NCI-H2227 treated with DMSO at 0.1 percent for 48 hours (cell line): ENCODE measurements at places on chromosomes 3 and 15.

- DNase-seq = no peak
These were observed 83.8 kb downstream of the SMAD3 start for GRCh38 chr15:67149068-67149772.

GRCh38 chr3:16589867-16590624 is 15.2 kb downstream of the DAZL start:
- no peak for DNase-seq

- no peak for DNase-seq
These were observed 37.7 kb upstream of the BCL2L10 start for GRCh38 chr15:52150043-52150825.

DNA sequence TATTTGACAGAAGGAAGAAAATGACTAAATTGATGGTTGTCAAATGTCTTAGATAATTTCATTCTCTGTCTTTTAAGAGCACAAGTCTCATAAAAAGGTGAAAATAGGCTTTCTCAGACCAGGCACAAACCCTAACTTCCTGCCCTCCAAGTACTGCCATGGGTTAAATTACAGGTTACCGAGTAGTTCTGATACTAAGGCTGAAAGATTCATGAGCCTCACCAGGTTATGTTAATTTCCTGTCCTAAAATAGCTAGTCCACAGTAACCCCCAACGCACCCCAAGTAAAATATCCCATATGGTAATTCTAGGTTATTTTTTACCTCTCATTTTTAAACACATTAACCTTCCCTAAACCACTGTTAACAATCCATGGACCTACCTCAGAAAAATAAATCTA is 42.0 kb downstream of the GSK3B start:
- DNase-seq = no peak

DNA sequence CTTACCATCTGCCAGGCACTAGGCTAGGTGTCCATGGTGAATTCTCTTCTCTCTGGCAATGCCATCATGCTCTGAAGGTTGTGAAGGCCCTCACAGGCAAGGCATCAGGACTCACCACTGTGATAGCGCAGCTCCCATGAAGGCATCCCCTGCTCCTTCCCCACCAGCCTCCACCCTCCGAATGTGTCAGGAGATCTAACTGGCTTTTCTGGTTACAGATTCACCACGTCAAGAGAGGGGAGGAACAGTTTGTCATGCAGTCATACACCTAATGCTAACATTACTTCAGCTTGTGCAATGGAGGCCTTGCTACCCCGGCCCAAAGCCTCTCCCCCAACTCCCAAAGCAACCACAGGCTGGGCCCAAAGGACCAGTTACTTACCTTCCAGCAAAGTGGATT is 8.9 kb upstream of the CMTM8 start:
- DNase-seq = no peak

DNA sequence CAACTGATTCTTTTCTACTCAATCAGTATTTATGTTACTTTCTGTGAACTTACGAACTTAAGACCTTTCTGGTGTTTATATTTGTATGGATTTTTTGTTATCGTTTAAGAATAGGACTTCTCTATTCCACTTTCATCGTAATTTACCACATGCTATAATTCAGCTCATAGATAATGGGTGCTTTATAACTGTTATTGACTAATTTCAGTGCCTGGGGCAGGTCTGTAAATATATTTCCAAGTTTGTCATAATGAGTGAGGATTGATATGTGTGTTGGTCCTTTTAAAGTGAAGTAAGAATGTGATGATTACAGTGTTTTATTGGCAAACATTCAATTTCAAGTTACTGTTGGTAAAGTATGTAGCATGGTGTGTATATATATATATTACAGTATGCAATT is 1.8 kb upstream of the NAALADL2 start:
- no peak for DNase-seq

GRCh38 chr15:79522656-79523055 is 90.5 kb downstream of the MINAR1 start:
- no peak for DNase-seq

DNA sequence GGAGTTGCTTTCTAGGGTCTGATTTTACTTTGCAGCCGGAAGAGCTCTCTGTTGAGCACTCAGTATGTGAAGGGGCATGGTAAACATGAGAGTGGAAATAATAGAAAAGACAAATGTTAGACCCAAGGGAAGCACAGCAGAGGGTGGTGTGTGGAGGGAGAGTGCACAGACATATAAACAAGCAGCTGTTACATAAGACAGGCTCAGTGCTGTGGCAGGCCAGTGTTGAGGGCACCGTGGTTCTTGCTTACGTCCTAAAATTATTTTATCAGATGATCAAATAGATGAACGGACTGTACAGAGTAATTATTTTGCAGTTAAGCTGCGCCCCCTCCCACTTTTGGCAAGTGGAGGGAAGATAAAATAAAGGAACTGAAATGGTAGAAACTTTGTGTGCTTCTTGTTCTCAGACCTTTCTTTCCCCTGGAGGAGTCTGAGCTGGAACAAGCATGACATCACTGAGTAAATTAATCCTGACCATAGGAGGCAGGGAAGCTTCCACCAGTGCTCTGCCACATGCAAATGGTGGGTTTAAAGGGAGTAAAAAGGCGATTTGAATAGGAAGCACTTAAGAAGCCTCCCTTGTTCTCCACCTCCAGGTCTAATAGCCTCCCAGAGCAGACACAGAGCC is 205.6 kb downstream of the IL20RB start:
- DNase-seq = no peak
